Activated gamma-delta T cell (primary cell): ENCODE measurements at places on chromosomes 4 and X.

DNA sequence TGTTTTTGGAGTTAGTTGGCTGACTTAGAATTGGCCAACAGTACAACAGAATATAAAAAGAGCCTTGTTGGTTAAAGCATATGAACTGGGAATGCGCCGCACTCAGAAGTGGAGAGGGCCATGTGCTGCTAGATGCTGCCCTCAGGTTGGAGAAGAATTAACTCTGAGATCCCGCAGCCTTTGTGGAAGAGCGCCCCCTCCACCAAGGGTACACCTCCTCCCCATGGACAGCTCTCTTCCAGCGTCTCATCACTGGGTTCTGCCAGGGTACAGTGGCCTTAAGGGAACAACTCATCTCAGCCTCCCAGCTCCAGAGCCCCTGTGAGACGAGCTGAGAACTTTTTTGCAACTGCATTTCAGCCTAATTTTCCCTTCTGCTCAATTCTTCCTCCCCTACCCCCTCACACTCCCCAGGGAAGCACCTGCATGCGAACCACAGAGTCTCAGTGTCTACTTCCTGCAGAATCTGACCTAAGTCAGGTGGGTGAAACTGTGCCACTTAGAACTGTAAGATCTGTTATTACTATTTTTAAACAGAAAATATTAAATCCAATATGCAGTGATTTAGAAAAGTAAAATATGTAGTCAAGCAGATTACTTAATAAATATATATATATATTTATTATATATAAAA, 380.6 kb downstream of the RAB28 start:
- DNase-seq, result no peak

DNA sequence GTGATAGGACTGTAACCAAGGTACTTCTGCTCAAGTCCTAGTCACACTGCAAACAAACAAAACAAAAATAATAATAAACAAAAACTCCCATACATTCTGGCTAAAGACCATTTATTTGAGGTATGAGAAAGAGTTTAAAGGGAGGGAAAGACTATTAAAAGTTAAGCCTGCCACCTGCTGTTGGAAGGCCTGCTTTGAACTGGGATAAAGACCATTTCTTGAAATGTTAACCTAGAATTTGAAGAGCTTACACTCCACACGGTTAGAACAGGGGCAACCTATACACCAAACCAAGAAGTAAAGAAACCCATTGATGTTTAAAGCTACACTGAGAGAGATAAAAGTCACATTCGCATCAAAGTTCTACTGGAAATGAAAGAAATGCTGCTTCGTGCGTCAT, 548.7 kb upstream of the DIPK2B start:
- no peak for DNase-seq

- no peak for DNase-seq
Measured at GRCh38 chr4:78517050-78517652, 34.4 kb upstream of the ANXA3 start.

DNA sequence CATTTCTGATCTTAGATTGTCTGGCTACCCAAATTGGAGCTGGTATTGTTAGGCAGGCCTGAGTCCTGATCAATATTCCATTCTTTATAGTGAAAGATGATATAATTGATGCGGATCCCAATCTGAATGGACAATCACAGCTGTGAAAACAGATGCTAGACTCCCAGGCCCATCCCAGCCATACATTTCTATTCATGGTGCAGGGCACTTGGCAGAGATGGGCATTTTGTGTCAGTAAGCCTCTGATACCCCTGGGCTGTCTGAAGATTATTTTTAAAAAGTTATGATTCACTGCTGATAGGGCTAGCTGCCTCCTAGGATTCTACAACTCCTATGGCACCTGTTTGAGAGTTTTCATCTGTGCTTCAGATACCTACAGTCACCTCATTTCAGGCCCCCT, 61.2 kb upstream of the TSPAN7 start:
- no peak for DNase-seq

GRCh38 chr4:168724686-168725411, 228.0 kb downstream of the PALLD start:
- no peak for DNase-seq

- DNase-seq, result no peak
Measured at GRCh38 chrX:53305219-53305995, 24.0 kb upstream of the IQSEC2 start.

GRCh38 chr4:6746721-6747293, 30.8 kb downstream of the BLOC1S4 start:
- no peak for DNase-seq

GRCh38 chr4:145828802-145829485, 109.7 kb downstream of the ZNF827 start:
- DNase-seq, result no peak
